WTC11 (cell line): ENCODE measurements at places on chromosomes 16 and 17.

DNA sequence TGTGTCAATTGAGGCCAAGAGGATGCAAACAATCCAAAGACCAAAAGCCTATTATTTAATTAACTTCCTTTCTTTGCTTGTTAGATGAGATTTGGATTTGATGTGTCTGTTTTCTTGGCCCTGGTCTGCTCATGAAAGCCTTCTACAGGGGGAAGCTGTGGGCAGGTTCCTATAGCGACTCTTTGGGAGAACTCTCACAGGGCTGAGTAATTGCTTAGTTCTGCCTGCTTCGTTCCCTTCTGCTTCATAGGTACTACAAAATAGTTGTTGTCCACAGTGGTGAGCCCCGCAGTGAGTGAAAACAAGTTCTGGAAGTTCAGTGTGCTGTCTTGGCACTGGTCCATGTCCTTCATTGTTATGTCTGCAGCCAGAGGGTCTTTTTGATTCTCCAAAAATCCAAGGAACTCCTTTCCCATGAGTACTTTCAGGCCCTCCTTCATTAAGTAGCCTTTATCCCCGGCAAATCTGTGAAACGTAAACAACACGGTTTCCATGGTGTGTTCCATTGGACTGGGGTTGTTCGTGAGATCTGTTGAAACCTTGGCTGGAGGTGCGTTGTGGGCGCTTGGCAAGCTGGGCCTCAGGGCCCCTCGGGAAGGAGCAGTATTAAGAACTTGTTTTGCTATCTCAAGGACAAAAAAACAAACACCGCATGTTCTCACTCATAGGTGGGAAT, 30.0 kb upstream of the ANKRD40CL start:
- DNase-seq, result no peak

DNA sequence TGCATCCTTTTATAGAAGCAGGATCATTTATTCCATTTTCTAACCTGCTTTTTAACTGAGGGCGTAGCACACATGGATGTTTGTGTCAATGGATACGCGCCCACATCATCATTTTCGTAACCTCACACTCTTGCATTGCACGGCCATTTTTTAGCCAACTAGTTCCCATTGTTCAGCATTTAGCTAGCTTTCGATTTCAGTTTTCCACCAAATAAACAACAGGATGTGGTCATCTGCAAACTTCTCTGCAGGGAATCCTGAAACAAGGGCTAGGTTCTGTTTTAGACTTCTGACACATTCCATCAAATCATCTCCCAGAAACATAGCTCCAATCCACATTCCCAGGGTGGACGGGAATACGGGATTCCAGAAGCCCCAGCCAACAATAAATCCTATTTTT, 6.4 kb downstream of the CYB561 start:
- no peak for DNase-seq

DNA sequence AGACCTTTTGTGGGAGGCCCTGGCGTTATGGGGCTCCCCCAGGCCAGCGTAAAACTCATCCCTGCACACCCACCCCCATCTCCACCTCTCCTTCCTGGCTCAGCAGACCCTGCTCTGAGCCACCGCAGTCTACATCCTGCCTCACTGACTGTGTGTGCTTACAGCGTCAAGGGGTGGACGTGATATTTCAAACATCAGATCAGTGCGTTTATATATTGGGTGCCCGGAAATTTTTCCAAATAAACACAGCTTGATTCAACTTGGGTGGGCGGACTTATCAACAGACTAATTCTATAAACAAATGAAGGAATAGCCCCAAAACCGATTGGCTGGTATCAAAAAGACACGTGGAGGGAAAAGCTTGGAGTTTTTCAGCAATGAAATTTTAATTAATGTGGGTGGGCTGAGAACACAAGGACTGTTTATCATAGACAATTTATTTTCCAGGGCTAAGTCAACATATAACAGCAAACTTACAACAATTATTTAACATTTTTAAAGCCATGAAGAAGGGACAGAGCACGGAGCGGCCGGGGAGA, at the start of gene FOXL1:
FOXL1 (plus strand) TSS at position 489 of the 539 bp plus-strand sequence. CDS start 175 bp downstream, outside the sequence.
- no peak for DNase-seq

- DNase-seq, result peak; percentile 42
Observed at GRCh38 chr17:38877130-38877851, 7.4 kb downstream of the LASP1 start.

DNA sequence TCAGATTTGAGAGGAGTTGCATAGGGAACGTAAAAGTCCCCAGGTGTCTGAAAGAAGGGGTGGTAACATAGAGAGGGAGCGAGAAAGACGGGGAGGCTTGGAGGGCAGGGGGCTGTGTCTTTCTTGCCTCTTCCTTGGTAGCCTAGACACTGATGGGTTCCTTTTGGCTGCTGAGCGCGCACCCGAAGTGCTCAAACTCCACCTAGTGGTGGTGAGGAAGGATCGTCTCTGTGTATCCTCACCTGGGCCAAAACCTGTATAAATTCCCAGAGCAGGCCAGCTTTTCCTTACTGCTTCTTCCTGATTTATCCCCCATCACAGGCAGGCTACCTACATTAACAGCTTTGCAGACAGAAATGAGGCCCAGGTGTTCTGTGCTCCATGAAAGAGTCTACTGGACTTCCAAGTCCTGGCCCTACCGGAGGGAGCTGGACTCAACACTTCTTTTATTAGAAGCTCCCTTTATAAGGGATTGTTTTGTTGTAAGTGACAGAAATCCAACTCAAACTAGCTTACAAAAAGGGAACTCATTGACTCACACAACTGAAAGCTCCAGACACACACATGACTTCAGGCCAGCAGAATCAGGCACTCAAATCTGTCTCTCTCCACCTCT, 5.5 kb upstream of the SLC25A35 start:
- DNase-seq, result peak; percentile 57

DNA sequence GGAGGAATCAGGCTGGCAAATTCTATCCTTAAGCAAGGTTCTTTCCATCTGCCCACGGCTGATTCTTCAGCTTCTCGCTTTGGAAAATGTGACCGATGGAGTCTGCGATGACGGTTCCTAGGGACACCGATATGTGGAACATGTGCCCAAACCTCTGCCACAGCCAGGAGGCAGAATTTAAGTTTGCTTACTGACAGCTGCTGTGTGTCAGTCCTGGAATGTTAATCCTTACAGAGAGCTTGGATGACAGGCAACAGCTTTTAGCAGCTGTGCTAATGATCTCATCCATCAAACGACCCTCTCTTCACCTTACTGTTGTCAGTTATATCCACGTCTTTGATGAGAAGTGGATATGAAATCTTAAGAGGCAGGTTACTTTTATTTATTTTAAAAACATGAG, 11.4 kb upstream of the MYH13 start:
- DNase-seq, result no peak

- DNase-seq, result no peak
Observed at GRCh38 chr16:83847371-83848225, 39.8 kb downstream of the HSBP1 start.

DNA sequence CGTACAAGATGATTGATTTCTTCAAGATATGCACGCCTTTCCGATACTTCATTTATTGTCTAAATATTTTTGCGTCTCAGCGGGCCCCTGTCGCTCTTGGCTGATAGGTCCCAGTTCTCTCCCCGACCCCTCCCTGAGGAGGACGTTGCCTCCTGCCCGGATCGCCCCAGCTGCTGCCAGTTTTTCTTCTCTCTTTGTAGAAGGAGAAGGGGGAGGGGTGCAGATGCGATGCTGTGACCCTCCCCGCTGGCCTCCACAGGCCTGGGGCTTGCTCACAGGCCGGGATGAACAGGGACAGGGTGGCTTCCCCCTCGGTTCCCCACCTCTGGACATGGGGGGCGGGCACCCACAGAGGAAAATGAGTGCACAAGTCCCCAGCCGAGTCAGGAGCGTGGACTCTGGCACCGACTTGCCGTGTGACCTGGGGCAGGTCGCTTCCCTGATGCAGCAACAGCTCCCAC, 53.6 kb upstream of the ZC3H18 start:
- DNase-seq, result no peak

DNA sequence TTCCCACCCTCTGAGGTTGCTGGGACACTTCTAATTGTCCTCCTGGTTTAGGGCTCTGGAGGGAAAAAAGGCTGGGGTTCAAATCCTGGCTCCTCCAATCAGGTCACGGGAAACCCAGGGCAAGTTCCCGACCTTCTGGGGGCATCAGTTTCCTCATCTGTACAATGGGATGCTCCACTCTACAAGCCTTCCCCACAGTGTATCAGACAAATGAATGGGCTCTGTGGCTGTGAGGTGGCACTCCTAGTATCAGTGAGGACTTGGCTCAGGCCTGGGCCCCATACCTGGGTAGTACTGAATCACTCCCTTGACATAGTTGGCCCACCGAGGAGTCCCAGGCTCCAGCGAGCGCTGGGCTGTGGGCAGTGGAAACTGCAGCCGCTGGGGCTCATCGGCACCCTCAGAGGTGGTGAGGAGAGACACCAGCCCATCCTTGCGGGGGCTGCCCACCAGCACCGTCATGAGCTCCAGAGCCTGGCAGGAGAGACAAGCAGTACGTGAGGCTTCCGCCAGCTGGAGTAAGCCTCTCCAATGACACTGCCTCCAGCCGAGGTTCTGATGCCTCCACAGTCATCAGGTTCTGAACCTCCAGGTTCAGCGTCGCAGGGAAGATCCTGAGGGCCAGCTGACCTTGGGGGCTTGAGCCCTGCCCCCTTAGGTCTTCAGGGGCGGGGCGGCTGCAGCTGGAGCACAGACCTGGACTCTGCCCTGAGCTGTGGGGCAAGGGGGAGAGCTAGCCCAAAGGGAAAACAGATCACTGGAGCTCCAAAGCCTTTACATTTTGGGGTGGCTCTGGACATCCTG, 1.2 kb downstream of the GALK1 start:
- no peak for DNase-seq

DNA sequence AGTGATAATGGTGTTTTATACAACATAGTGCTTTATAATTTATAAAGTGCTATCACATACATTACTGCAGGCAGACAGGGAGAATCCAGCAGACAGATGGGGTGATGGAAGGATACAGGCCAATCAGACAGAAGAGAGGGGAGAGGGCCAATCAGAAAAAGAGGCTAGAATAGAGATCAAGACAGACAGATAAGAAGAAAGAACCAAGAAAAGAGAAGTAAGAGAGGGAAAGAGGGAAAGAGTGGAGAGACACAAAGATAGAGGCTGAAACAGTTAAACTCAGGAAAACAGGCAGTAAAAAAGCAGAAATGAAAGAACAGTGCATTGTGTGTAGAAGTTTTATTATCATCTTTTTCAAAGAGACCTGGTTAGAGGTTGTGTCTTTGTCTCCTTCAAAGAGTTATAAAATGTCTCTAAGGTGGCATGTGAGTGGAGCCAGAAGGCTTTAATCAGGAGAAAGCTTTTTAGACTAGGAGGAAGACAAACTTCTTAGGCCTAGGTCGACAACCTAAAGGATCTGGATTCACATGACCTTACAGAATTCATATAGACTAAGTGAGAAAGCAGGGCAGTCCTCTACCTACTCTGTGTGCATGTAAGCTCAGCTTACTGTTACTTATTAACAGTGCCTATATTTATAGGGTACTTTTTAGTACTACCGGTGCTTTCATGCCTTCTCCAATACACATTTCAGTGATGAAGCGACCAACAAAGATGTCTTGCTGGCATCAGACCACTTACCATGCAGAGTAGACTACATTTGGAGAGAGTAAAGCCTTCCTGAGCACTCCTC, 8.3 kb upstream of the CHD3 start:
- DNase-seq, result no peak
